ENCODE measurements at places on chromosomes 7 and 10.

GRCh38 chr10:45160271-45160670 lies 155.1 kb downstream of the OR13A1 start:
- no peak for DNase-seq

GRCh38 chr7:121429798-121430197 lies 33.7 kb upstream of the FAM3C start:
- DNase-seq = no peak

- DNase-seq = no peak
These were observed 63.4 kb downstream of the CSGALNACT2 start for GRCh38 chr10:43201545-43202131.

- DNase-seq = no peak
These were observed 232.5 kb upstream of the FZD1 start for GRCh38 chr7:91031757-91032156.

GRCh38 chr7:139423091-139423490 lies 60.4 kb downstream of the KLRG2 start:
- DNase-seq = no peak

Data from activated CD8-positive, alpha-beta memory T cell treated with anti-CD3 and anti-CD28 coated beads for 1 hour (primary cell).